ENCODE measurements at places on chromosomes 11 and 22. TPM values are rescaled to one million over a fixed set of nuclear protein-coding genes. Genes with fewer than 3 reads are reported as not detected.

Gene SYT12
- not detected for total RNA-seq

Gene SVIP
- 10.2 TPM for total RNA-seq

Gene FIBIN
- 0.98 TPM for total RNA-seq

Gene SPA17
- 30.2 TPM for total RNA-seq

- peak; percentile 30 for DNase-seq
Measured at GRCh38 chr22:49825944-49826602, 1.6 kb downstream of the BRD1 start.
